ENCODE measurements at places on chromosomes 11 and 22.
A peak's percentile ranks its signal among the peaks of the same experiment; 100 is the strongest.

DNA sequence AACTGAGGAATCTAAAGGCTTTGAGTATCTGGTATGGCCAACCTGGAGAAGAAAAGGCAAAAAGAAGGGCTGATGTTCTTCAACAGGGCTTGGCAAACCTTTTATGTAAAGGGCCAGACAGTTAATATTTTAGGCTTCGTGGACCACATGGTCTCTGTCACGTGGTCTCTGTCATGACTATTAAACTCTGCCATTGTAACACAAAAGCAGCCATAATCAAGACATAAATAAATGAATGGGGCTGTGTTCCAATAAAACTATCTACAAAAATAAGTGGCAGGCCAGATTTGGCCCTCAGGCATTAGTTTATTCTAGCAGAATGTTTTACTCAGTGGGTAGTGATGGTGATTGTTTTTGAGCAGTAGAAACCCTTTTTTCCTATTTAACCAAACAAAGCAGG is 483 bp upstream of the ACCSL start:
- DNase-seq = no peak

GRCh38 chr22:22721681-22722354 is 77.4 kb downstream of the GGTLC2 start:
- no peak for DNase-seq

GRCh38 chr11:31340903-31341572 is 28.5 kb downstream of the DCDC1 start:
- DNase-seq = no peak

- DNase-seq = no peak
Measured at GRCh38 chr22:23530766-23531282, 49.3 kb downstream of the IGLL1 start.

- DNase-seq = no peak
Measured at GRCh38 chr11:61541598-61541997, 33.0 kb downstream of the LRRC10B start.

GRCh38 chr11:116110802-116111201 is 606.6 kb upstream of the CADM1 start:
- DNase-seq = no peak

DNA sequence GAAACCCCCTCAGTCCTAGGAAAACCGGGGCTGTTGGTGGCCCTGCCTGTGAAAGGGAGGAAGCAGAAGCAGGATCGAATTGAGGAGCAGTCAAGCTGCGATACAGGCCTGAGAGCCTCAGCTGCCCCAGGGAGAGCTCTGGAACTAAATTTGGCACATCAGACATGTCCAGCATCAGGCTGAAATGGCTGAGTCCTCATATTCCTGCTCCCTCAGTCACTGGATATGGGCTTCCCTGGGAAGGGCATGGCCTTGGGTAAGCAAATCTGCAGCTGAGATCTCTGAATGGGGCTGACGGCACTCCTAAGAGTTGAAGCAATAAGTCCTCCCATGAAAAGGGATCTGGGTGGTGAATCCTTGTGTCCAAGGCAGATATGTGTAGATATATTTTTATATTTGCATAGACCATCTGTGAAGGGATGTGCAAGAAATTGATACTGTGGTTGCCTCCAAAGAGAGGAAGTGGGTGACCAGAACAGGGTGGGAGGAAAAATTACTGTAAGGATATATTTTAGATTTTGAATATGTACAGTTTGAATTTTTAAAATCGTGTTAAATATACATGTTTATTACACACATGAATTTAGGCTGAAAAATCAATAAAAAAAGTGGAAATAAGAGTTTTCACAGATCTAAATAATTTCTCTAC is 45.5 kb downstream of the APIP start:
- no peak for DNase-seq

DNA sequence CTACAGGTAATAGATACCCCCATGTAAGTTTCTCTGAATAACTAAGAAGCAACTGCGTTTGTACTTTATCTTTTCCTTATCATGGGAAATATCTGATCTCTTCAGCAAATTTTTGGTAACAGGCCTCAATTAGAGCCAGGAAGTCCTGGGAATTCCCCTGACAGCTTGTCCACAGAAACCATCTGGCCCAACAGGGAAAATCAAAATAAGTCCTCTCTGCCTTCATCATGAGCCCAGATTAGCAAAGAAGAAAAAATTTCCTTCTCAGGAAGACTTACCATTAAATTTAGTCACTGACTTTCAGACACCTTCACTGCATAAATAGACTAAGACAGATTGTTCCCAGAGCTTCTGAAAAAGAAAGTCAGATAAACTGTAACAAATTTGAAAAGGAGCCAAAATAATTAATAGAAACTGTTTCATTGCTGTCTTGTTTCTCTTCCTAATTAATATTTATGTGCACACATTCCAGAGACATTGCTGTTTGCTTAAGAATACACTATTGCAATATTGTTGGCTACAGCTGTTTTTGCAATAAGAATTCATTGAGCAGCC is 278.1 kb upstream of the FAT3 start:
- no peak for DNase-seq

- DNase-seq = no peak
Measured at GRCh38 chr11:125925247-125925740, 20.6 kb upstream of the VSIG10L2 start.

GRCh38 chr11:10066441-10066840 is 227.6 kb downstream of the SBF2 start:
- no peak for DNase-seq

GRCh38 chr11:69521457-69521856 is 40.0 kb downstream of the LINC01488 start:
- DNase-seq = no peak

DNA sequence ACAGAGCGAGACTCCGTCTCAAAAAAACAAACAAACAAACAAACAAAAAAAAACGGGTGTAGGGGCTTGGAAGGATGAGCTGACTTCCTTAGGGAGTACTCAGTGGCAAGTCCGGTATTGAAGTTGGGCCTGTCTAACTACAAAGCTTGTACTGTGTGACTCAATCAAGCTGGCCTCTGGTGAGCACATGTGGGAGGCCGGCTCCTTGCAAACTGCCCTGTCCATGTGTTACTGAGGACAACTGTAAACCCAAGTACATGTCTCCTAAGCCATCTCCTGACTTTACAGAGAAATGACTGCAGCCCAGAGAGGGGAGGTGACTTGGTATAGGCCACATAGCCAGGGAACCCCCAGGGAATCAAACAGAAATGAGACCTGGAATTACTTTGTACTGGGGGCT is 11.6 kb downstream of the RIBC2 start:
- DNase-seq = no peak

DNA sequence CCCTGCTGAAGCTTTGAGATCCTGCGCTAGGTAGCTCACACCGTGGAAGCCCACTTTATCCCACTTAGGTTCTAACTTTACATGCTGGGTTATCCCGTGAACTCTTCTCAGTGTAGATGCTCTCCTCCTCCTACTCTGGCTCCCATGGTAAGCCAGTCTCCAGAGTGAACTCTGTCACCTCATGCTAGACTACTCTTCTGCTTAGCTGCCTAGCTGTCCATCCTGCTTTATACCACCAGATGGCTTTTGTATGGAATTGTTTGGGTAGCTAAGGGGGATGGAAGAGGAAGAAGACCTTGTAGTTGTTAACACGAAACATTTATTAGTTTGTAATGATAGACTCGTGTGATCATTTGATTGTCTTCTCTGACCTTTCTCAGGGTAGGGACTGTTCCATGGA is 46.8 kb downstream of the EMSY start:
- DNase-seq = no peak

- DNase-seq = peak; percentile 64
Measured at GRCh38 chr11:27233654-27234042, 129.4 kb downstream of the CCDC34 start.

- no peak for DNase-seq
Measured at GRCh38 chr22:49392247-49392646, 435.4 kb downstream of the BRD1 start.
